ENCODE measurements at places on chromosomes 2 and 18. TPM values are rescaled to one million over a fixed set of nuclear protein-coding genes. Genes with fewer than 3 reads are reported as not detected.
A peak's percentile ranks its signal among the peaks of the same experiment; 100 is the strongest.

- DNase-seq: peak; percentile 72
These were observed 129.7 kb upstream of the MGAT5 start for GRCh38 chr2:134124047-134124753.

GRCh38 chr2:79711098-79711497 lies 198.2 kb downstream of the CTNNA2 start:
- no peak for DNase-seq

GRCh38 chr2:132814651-132815050 lies 144.6 kb upstream of the LYPD1 start:
- no peak for DNase-seq

DNA sequence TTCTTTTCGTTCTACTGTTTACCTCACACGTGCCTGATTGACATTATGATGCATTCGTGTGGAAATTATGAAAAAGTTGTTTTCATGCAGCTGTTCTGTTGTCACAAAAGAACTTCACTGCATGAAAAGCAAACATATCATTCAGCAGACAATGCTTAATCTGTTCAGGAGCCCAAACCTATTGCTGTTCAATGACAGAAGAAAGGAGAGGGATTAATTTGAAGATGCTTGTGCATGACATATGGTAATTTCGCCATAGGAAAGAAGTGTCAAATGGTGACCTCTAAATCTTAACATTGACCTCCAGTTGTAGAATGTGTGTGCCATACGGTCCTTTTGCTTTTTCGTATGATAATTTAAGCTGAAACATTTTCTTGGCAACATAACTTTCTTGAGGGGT lies 124.5 kb downstream of the WDR7 start:
- DNase-seq: no peak

- peak; percentile 4 for DNase-seq
These were observed 113.8 kb downstream of the NFATC1 start for GRCh38 chr18:79509536-79509930.

DNA sequence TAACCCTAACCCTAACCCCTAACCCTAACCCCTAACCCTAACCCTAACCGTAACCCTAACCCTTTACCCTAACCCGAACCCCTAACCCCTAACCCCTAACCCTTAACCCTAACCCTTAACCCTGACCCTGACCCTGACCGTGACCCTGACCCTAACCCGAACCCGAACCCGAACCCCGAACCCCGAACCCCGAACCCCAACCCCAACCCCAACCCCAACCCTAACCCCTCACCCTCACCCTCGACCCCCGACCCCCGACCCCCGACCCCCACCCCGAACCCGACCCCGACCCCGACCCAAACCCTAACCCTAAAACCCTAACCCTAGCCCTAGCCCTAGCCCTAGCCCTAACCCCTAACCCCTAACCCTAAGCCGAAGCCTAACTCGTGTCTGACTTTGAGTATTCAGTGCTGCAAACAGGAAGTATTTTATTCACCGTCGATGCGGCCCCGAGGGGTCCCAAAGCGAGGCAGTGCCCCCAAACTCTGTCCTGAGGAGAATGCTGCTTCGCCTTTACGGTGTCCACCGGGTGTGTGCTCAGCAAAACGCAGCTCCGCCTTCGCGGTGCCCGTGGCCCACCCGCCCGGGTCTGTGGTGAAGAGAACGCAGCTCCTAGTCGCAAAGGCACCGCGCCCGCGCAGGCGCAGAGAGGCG lies 36.0 kb downstream of the FAM110C start:
- no peak for DNase-seq

DNA sequence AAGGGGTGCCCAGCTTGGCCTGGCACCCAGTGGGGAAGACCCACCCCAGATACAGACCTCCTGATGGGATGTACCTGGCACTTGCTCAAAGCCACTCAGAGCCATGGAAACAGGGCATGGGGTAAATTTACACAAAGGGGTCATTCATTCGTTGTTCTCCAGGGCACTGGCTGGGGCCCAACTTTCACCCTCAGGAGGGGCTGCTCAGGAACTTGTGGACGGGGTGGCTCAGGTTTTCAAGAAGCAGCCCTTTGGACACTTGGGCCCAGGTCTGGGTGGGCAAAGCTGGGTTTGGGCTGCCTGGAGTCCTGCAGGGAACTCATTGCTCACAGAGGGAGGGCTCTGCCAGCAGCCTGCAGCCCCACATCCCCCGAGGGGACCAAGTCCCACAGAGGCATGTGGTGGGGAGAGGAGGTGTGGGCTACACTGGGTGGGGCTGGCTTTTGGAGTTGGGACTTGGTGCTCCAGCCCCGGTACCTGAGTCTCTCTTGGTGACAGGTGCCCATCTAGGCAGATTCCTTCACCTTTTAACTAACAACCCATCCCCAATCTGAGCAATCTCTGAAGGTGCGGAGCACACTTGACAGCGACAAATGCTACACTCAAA lies 172.3 kb downstream of the CELF4 start:
- DNase-seq: no peak

DNA sequence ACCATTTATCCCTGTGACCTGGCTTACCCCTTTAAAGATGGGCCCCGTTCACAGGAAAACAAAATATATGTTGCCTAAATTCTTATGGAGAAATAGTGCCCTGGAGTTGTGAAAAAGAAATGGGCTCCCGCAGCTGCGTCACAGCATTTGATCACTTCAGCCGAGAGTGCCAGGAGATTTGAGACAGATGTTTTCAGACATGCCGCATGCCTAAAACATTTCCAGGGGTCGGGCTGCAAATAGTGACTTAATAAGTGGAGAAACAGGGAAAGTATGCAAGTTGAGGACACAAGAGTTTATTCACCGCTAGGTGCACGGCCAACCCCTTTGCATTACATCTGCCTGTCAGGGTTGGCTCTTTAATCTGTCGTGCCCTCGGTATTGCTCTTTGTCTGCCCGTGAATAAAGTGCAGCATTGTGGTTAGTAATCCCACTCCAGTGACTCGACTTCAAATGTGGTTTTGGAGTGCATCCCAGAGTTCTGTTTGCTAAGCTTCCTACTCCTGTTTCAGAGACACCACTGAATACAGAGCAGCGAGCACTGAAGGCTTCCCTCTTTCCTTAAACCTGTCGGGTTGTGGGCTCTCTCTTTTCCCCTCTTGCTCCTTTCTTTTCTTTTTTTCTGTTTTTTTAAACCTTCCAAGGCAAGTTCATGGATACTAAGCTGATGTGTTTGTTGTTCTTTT lies 187.5 kb downstream of the LTBP1 start:
- DNase-seq: peak; percentile 24

DNA sequence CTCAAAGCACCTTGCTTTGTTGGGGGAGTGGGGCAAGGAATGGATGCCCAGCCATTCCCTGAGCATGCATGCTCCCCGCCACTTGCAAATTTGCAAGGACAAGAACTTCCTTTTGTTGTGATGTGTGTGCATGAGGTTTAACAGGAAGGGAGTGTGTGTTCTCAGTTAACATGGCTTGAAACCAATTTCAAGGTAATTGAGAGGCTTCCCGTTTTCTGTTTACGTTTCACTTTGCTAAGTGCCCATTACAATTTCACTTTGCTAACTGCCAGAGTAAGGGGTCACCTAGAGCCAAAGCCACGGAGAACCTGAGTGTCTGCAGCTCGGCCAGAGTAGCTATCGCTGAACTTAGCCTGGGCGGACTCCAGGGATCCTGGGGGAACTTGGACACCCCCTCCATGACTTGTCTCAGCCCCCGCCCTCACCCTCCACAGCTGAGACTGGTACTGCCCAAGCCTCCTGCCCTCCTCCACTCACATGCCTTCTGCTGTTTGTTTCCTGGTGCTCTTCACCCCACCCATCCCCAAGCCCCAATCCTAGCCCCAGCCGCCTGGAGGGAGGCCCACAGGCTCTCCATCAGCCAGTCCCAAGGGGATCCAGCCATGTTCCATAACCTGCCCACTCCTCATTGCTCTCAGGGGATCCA lies 53.6 kb upstream of the LAPTM4A start:
- DNase-seq: no peak

GRCh38 chr2:230129343-230129742 lies 60.6 kb upstream of the SLC16A14 start:
- DNase-seq: no peak

Gene ZNF892
- 3.5 TPM for total RNA-seq

All from transverse colon (tissue), 4 donors.